ENCODE measurements at places on chromosomes 2 and 18. TPM values are rescaled to one million over a fixed set of nuclear protein-coding genes. Genes with fewer than 3 reads are reported as not detected.

- DNase-seq: no peak
Measured at GRCh38 chr2:105864262-105864661, 119.5 kb downstream of the NCK2 start.

- DNase-seq: no peak
Measured at GRCh38 chr2:160214461-160215445, 14.7 kb upstream of the ITGB6 start.

PROKR1 gene
- polyA plus RNA-seq: 0.45 TPM

DNA sequence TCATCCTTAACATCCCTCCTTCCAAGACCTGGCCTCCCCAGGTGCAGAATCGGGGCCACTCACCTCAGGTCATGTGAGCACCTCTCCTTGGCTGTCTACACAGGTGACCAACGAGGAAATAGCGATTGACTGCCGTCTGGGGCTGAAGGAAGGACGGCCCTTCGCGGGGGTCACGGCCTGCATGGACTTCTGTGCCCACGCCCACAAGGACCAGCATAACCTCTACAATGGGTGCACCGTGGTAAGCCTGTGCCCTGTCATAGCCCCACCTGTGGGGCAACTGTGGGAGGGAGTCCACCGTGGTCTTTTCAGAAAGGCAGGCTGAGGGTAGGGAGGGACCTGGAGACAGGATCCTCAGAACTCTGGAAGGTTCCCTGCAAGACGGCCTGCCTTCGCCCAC, 54.3 kb downstream of the BOLA3 start:
- DNase-seq: no peak

GRCh38 chr18:47680488-47680887, 250.0 kb downstream of the SMAD2 start:
- no peak for DNase-seq

DNA sequence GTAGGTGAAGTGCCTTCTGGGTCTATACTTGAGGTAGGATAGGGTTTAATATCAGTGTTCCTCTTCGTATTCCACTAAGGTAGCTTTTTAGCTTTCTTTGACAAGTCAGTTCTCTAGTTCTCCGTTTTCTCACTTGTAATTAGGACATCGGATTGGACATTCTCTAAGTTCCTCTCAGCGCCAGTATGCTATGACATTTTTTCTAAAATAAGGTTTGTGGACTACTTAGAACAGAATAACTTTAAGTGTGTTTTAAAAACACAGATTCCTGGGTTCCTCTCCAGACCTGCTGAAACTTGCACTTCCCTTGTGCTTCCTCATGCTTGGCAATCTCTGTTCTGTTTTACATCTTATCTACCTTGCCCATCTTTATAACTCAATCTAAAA, 69.3 kb upstream of the YWHAQ start:
- no peak for DNase-seq

DNA sequence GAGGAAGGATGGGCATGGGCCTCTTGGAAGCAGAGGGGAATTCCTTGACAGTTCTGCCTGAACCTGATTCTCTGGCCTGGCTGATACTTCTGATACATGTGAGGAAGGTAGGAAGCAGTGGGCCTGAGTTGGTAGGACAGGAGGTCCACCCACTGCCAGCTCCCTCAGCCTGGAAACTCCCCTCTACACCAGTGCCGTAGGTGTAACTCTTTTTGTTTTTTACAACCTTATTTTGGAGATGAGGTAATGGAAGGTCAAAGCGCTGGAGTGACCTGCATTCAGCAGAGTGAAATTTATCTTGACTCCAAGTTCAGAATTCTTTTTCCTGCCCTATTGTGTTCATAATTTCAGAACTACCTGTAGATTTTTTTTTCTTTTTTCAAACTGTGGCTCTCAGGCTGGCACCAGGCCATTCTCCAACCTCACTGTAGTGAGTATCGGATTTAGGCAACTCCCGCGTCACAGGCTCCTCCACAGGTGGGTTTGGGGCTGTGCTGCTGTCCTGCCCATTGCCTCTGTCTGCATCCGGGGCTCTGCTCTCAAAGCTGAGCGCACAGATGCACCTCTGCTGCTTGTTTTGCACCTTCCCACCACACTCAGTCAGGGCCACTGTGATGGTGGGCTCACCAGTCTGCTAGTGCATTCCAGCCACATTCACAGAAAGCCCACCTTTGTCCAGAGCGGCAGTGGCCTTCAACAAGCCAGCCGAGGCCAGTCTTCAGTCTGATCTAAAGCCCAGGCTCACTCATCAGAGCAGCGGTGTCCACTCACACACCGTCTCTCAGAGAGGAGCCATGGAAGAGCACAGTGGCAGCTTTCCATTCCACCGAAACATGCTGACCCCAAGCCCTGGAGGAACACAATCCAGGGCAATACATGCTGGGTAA, 87.2 kb downstream of the UXS1 start:
- DNase-seq: no peak

FAM117B gene
- polyA plus RNA-seq: 28.8 TPM

DNA sequence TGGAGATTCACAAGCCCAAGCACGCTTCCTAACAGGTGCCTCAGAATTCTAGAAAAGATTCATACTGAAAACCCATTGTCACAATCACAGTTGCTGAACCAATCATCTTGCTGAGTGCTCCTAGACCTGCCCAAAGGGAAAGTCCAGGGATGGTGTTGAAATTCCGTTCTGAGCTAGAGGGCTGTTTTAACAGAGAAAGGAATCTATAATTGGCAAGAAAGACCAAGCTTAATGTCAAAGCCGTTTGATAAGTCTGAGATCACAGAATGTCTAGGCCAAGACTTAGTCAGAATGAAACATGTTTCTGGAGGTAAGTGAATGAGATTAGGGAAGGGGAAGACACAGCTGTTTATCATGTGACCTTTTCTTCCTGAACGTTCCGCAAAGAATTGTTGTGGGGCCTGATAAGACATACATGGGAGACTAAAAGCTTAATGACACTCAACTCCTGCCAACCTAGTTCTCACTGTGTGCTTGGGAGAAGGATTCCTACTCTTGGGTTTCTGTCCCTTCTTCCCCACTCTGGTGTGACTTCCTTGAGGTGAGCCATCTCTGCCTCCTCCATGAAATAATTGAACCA, 27.5 kb downstream of the PMAIP1 start:
- no peak for DNase-seq

- no peak for DNase-seq
Measured at GRCh38 chr2:64750001-64750816, 96.5 kb upstream of the SERTAD2 start.

RAD51AP2 gene
- 0.19 TPM for polyA plus RNA-seq

ASIC4 gene
- polyA plus RNA-seq: 0.10 TPM

CFAP53 gene
- 4.6 TPM for polyA plus RNA-seq

DNA sequence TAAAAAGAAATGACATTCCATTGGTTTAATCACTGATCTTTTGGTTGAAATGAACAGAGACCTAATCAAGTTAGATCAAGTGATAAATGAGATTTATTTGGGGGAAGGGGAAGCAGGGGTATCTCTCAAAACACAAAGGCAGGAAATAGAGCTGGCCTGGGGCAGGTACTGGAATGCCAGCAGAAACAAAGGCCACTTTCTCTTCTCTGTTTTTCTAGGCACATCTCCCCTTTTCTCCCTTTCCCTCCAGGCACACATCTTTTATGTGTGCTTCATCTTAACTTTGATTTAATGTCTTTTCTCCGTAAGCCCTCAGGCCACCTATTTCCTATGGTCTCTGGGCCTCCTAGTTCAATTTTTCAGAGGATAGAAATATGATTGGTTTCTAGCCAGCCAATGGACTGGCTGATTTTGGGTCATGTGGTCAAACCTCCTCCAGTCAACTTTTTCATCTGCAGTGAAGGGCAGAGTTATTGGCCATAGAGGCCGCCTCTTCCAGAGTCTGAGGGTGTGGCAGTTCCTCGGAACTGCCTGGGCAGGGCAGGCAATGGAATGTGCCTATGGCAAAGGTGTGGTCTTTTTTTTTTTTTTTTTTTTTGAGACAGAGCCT, 58.9 kb upstream of the FAM136A start:
- DNase-seq: no peak

DNA sequence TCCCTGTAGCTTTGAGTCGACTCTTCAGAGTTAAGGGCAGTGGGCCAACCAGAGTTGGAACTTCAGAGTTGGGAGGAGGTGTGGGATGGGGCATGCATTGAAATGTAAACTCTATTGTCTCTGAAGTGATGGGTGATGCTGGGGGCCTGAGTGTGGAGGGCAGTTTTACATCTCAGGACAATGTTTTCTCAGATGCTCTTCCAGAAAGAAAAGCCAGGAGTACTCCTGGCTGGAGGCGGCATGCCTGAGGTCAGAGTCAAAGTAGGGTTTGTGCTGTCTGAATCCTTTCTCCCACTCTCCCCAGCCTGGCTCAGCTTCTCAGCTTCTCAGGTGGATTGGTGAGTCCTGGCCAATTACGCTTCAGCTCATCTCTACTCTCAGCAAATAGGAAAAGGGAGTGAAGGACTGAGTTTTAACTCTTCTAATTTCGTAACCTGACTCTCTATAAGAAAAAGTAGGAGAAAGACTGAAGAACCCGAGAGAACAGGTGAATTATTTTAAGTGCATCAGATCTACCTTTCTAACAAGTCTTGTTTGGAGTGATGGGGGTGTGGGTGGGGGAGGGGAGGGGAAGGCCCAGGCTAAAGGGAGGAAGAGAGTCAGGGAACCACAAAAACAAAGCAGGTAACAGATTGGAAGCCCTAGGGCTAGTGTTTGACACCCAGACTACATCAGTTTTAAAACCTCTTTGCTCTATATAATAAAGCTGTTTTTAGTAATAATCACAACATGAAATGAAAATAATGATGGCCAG, 107.5 kb upstream of the PELI1 start:
- no peak for DNase-seq

NT5DC4 gene
- polyA plus RNA-seq: 0.20 TPM

DNA sequence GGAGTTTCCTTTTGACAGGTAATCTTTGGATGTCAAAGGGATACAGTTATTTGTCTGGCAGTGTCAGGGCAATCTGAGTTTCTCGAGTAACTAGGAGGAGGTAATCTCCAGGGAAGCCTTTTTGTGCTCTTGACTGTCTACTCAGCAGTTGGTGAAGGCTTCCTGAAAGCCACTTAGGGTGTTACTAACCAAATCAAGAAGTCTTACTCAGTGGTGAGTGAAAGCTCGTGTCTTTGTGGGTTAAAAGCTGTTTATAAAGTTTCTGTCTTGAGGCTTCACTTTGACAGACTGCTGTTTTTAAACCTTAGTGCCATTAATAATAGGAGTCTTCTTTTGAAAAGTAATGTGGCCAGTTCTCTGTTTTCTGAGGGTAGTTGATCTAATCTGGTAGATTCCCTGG, 1.7 kb downstream of the THSD7B start:
- DNase-seq: no peak

DNA sequence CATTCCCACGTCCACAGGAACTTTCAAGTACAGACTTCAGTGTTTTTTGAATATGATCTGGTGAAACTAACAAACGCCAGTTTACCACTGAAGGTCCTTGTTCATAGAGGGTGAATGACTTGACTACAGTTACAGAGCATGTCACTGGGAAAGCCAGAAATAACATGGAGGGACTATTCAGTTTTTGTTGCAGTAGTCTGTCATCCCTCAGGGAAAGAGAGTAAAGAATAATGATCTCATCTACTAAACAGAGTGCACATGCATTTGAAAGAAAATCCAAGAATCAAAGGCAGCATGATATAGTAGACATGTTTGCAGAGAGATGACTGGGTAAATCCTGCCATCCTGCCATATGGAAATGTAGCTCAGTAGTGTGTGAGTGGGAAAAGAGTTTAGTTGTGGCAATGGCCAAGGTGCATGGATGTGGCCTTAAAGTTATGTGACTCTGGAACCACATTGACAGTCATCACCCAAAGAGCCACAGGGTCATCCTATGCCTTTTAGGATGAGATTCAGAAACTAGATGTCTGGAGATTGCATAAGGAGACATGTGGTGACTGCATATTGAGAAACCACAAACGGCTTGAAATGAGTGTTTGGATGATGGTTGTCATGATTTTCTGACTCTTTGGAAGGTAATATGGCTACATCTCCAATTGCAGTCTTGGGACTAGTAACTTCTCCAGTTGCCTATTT, 125.3 kb upstream of the ZEB2 start:
- DNase-seq: no peak

GALNT5 gene
- polyA plus RNA-seq: 0.43 TPM

DNA sequence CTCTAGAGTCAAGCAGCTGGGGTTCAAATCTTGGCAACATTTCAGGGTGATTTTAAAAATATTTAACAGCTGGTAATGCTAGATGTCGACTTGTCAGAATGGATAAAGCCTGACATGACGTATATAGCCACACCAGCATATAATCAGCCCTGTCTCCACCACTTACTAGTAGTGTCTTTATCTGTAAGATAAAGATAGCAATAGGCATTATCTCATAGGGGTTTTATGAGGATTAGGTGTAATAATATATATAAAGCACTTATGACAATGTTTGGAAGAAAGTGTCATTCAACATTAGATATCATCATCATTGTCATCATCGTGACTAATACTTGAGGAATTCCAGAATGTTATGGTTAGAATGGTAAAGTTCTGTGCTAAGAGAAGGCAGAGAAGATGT, 369.0 kb upstream of the CWC22 start:
- DNase-seq: no peak

- DNase-seq: no peak
Measured at GRCh38 chr2:44965684-44966083, 24.2 kb downstream of the SIX3 start.

GRCh38 chr2:40032650-40033319, 253.7 kb upstream of the THUMPD2 start:
- no peak for DNase-seq

DNA sequence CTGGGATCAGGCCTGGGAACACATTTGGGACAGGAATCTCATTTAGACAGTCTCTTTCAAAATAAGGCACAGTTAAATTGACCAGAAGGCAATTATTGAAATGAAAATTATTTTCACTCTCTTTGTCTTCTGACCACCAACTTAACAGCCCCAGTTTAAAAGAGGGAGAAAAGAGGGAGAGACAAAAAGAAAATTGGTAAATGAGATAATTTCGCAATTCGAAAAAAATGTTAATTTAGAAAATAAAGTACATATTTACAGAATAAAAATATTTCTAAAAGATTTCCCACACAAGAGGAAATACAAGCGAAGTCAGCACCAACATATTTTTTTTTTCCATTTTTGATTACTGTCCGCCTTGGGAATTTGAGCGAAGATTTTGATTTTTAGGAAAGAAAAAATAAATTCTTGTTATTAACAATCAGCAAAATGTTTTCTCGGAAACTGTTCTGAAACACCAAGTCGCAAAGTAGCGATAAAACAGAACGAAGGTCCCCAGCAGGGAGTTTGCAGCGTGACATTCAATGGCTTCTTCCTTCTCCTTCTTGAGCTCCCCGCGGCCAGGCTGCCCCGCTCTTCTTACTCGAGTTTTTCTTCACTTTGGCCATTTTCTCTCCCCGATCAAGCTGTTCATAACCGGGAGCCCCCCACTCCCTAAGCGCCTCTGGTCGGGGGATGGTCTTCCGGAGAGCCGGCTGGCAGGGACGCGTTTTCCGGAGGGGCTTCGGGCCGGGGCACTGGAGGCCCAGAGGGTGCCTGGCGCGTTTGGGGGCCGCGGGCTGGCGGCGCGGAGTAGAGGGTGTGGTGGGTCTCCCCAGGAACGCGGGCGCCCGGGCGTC, 5.0 kb downstream of the SP9 start:
- no peak for DNase-seq

- no peak for DNase-seq
Measured at GRCh38 chr18:45785134-45785533, 40.3 kb upstream of the SIGLEC15 start.

MAPRE2 gene
- polyA plus RNA-seq: 26.4 TPM

Measured in left renal cortex interstitium (tissue), 4 donors.